ENCODE measurements at places on chromosomes 6 and 20.

- no peak for DNase-seq
Observed at GRCh38 chr6:134585517-134585873, 267.6 kb upstream of the SGK1 start.

GRCh38 chr6:163438298-163438939 lies 23.9 kb downstream of the QKI start:
- DNase-seq, result no peak

GRCh38 chr6:23446469-23446967 lies 679.5 kb upstream of the NRSN1 start:
- DNase-seq, result peak; percentile 23

DNA sequence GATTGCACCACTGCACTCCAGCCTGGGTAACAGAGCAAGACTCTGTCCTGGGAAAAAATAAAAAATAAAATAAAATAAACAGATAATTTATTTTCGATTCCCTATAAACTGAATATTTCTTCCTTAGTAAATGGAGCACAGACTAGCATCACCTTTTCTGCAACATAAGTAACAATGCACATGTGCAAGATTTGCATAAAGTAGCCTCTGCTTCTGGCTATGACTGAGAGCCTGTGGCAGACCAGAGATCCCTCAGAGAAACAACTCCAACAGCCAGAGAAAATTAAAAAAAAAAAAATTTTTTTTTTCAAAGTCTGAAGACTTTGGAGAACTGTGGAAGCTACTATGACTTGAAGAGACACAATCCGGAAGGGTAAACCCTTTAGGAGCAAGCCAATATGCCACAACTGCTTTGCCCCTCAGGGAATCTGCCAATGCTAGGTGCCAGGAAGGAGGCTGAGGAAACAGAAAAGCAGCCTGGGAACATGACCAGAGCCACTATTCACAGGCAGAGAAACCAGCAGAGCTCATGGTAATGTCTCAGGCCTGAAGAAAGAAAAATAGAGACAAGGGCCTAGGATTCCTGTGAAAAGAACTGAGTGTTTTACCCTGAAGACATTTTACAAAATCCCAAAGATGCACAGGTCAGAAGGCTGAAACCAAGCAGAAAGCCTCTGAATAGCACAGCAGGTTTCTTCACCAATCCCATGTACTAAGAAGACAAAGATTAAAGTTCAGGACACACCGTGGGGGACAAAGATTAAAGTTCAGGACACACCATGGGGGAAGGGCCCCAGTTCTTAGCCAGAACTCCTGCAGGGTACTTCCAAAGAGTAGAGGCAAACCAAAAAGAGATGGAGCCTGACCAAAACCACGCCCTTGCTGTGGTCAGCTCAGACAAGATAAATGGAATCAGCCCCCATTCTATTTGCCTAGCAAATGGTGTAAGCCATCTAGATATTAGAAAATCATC lies 25.8 kb downstream of the B4GALT5 start:
- no peak for DNase-seq

GRCh38 chr20:62557999-62558408 lies 82.2 kb upstream of the GATA5 start:
- DNase-seq, result no peak

GRCh38 chr6:128278836-128279235 lies 241.6 kb downstream of the PTPRK start:
- no peak for DNase-seq

DNA sequence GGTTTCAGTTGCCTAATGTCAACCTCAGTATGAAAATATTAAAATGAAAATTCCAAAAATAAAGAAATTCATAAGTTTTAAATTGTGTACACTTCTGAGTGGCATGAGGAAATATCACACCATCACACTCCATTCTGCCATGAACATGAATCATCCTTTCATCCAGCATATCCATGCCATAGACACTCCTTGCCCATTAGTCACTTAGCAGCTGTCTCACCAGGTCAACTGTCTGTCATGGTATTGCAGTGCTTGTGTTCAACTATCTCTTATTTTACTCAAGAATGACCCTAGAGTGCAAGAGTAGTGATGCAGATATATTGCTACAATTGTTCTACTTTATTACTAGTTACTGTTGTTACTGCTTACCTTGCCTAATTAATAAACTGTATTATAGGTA lies 712.4 kb downstream of the EPHA7 start:
- DNase-seq, result no peak

GRCh38 chr6:82693094-82693493 lies 329.5 kb downstream of the TPBG start:
- no peak for DNase-seq

GRCh38 chr20:62481425-62482145 lies 5.8 kb upstream of the GATA5 start:
- DNase-seq, result no peak

- no peak for DNase-seq
Observed at GRCh38 chr20:5592823-5593739, 157.1 kb upstream of the SHLD1 start.

GRCh38 chr6:148884461-148884860 lies 137.6 kb downstream of the UST start:
- no peak for DNase-seq

DNA sequence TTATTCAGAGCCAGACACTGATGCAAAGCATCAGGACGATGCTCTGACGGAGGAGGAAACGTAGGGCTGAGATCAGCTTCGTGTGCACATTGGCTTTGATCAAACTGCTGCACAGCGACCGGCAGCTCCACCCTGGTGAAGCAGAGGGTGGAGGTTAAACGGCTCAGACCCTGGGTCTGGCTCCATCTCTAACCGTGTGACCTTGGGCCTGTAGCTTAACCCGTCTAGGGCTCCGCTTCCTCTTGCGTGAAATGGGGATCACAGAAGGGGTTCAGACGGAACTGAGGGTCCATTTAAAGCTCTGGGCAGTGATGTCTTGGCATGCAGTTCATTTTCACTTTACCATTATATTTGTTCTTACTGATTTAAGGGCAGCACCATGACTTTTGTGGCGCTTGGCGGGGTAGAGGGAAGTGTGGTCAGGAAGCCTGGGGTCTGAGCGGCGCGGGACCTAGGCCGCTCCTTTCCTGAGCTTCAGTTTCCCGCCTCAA lies 644 bp downstream of the RBL1 start:
- no peak for DNase-seq

GRCh38 chr20:21796059-21796458 lies 90.6 kb downstream of the PAX1 start:
- no peak for DNase-seq

GRCh38 chr6:108877046-108877751 lies 29.0 kb downstream of the ARMC2 start:
- no peak for DNase-seq

DNA sequence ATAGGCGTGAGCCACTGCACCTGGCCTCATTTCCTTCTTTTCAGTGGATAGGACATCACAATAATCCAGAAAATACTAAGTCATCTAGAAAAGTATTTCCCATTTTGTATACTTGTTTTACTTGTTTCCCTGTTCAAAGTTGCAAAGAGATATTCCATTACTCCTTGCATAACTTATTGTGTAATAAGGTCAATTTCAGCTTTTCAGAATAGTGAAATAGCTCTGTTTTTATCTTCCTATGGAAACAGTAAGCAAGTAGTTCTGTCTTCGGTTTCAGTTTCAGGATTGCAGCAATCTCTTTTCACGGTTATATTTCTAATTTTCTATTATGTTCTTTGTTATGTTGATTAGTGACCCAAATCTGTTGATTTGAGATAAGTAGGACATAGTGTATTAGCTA lies 6.0 kb downstream of the STX11 start:
- no peak for DNase-seq

DNA sequence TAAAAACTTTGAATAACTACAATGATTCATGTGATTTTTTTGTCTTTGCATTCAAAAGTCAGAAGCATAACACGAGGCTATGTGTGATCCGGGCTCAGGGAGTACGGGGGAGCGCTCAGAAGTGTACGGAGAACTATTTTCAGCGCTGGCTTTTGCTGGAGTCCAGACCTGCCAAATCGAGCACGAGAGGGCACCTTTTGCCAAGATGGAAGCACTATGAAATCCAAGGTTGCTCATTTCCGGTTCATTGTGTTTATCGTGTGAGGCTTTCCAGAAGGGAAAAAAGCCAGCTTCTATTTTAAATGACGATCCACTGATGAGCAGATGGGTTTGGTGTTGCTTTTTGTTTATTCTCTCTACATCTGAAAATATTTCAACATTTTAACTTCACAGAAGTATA lies 11.3 kb downstream of the RAMACL start:
- no peak for DNase-seq

- no peak for DNase-seq
Observed at GRCh38 chr6:89133981-89134380, 11.9 kb upstream of the PM20D2 start.

DNA sequence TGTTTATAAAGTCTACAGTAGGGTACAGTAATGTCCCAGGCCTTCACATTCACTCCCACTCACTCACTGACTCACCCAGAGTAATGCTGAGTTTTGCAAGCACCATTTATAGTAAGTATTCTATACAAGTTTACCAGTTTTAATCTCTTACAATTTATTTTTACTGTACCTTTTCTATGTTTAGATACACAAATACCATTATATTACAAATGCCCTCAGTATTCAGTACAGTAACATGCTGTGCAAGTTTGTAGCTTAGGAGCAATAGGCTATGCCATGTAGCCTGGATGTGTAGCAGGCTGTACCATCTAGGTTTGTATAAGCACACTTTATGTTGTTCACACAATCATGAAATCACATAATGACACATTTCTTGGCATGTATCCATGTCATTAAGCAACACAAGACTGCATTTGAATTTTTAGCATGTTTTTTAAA lies 673.6 kb downstream of the CD109 start:
- DNase-seq, result no peak

DNA sequence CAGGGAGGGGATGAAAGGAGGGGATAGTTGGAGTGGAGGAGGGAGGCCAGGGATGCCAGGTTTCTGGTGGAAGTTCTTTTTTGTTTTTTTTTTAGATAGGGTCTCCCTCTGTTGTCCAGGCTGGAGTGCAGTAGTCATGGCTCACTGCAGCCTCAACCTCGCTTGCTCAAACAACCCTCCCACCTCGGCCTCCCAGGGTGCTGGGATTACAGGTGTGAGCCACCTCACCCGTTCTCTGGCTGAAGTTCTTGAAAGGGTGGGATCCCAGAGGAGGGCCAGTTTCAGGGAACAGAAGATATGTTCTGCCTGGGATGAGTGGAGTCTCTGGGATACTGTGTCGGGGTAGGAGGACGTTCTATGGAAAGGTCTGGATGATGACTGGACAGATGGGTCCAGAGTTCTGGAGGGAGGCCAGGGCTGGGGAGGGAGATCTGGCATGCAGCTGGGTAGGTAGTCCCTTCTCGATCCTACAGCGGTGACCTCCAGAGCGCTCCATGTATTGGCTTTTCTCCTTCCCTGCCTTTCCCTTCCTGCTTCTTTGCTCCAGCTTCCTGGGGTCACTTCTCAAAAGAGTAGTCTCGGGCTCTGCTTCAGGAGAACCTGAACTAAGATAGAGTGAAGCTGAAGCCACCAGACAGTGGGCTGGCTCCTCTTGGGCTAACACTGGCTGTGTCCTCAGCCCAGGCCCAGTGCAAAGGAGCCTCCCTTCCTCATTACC lies 12.7 kb upstream of the SRC start:
- DNase-seq, result no peak

GRCh38 chr20:48259456-48259855 lies 474.2 kb upstream of the SULF2 start:
- no peak for DNase-seq

GRCh38 chr6:126094411-126094810 lies 108.1 kb downstream of the TRMT11 start:
- DNase-seq, result no peak

DNA sequence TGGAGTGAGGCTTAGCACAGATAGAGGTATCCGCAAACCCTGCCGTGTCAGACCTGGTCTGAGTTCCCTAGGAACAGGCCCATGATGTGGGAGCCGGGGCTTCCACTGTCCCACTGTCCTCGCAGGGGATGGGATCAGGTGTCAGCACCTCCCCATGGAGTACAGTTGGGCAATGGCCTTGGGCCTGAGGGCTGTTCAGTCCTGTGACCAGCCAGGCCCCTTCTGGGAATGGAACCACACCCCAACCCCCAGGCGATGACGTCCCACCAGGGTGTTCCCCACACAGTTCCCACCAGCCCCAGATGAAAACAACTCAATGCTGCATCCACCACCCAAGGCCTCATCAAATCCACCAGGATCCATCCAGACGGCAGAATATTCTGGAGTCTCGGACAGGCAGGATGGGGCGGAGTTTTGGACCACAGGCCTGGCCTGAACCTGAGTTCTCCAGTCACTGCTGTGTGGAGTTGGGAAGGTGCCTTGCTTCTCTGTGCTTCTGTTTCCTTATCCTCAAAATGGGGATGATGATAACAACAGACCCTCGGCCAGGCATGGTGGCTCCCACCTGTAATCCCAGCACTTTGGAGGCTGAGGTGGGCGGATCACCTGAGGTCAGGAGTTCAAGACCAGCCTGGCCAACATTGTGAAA lies 62.2 kb downstream of the UBE2V1 start:
- no peak for DNase-seq

DNA sequence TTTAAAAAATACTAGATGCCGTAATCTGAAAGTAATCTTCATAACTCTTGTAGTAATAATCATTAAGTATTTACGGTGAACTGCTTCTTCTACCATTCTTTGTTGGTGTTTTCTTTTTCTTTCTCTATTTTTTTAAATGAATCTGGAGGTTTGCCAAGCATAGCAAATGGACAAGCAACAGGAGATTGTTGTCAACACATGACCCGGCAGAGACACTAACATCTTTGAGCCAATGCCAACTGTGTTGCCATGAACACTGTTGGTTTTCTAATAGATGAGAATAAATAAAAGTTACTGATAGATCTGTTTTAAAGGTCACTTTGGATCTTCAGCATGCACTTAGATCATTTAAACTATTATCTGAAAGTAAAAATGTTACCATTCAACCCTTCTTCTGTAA lies 523.6 kb upstream of the EYS start:
- DNase-seq, result no peak

DNA sequence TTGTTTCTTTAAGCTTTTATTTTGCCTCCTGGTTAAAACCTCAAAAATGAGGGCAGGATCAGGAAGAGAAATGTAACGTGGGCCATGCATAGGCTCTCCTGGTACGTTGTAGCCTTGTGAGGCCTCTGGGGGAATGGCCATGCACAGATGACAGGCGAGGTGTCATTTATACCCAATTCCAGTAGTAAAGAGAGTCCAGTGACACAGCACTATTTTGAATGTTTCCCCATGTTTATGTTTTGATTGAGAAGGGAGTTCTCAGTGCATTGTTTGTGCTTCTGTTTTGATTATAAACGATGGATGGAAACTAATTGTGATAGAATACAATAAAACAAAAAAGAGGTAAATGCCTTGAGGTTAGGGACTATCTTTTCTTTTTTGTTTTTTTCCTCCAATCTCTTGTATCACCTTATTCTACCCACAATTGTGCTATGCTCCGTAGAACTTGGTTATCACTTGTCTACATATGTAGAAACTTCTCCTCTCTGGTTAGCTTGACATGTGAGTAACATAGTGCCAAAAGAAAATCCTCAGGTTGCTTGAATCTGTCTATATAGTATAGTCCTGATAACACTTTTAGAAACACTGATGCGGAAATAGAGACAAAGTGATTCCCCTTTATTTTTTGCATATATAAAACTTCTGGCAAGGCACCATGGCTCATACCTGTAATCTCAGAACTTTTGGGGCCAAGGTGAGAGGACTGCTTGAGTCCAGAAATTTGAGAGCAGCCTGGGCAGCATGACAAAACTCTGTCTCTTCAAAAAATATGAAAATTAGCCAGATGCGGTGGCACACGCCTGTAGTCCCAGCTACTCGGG lies 6.9 kb upstream of the SMIM28 start:
- no peak for DNase-seq
